Inflammatory macrophage (primary cell): ENCODE measurements at places on chromosomes 5 and 9.
A peak's percentile ranks its signal among the peaks of the same experiment; 100 is the strongest.

DNA sequence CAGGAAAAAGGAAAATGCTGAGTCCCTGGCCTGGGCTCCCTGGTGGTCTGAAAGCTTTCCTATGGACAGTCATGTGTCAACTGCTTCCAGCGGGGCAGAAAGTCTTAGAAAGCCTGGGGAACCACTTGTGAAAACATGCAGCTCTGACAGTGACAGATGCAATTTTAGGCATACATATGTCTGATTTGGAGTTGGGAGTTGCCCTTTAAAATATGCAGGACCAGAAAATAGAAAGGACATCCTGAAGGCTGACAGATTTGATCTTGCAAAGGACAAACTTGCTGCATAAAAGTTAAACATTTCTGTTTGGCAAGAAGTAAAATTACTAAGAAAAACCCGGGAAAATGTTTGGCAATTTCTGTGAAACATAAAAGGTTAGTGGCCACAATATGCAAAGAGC lies 23.8 kb downstream of the GADD45G start:
- no peak for DNase-seq

DNA sequence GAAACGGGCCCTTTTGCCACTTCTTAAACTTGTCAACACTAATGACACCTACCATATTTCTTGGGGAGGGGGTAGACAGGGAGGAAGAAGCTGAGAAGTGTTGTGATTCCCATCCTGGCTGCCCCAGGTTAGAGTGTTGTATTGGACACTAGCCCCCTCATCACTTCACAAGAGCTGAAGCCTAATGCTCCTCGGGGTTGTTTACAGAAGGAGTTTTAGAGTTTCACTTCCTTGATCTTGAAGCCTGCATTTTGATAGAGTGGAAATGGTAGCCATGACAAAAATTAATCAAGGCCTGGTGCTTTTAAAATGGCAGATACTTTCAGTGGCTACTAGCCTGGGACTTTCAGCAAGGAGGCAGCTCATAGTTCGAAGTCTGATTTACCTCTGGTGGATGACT lies 11.0 kb upstream of the FAM120AOS start:
- DNase-seq = peak; percentile 44

- DNase-seq = no peak
These were observed 36.3 kb upstream of the STX17 start for GRCh38 chr9:99870126-99870525.

GRCh38 chr5:16037121-16037845 lies 142.3 kb downstream of the MARCHF11 start:
- DNase-seq = no peak

DNA sequence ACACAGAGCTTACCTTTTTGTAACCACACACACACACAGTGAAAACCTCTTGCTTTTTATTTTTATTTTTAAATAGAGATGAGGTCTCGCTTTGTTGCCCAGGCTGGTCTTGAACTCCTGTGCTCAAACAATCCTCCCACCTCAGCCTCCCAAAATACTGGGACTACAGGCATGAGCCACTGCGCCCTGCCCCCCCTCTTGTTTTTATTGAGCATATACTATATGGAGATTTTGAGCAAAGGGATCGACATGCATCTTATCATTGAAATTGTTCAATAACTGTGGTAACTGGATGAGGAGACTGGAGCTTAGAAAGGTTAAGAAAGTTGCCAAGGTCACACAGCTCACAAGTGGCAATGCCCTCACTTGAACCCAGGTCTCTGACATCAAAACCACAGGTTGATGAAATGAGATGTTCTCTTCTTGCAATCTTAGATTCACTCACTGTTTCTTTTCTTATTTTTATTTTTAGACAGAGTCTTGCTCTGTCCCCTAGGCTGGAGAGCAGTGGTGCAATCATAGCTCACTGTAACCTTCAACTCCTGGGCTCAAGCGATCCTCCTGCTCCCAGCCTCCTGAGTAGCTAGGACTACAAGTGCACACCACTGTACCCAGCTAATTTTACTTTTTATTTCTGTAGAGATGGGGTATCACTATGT lies 26.8 kb upstream of the STXBP1 start:
- peak; percentile 63 for DNase-seq

GRCh38 chr5:176887252-176887849 lies 11.8 kb downstream of the HK3 start:
- DNase-seq = no peak

DNA sequence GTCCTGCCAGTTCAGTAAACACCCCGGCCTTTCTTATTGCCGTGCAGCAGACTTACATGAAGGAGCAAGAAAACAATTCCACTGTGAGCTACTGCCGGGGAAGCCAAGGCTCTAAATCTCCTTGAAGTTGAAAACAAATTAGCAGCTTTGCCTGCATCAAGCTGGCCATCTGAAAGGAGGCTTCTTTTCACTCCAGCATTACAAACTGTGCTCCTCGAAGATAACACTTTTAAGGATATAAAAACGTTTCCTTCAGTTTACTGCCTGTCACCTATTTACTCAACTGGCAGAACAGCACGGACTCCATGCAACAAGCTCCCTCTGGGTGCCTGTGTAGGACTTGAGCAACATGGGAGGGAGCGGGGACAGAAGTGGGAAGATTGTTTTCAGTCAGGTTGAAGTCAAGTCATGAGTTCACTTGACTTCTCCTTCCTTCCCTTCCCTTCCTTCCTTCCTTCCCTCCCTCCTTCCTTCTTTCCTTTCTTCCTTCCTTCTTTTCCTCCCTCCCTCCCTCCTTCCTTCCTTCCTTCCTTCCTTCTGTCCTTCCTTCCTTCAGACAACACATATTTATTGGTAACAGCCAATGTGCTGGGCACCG lies 67.4 kb downstream of the ZNF608 start:
- DNase-seq = no peak

DNA sequence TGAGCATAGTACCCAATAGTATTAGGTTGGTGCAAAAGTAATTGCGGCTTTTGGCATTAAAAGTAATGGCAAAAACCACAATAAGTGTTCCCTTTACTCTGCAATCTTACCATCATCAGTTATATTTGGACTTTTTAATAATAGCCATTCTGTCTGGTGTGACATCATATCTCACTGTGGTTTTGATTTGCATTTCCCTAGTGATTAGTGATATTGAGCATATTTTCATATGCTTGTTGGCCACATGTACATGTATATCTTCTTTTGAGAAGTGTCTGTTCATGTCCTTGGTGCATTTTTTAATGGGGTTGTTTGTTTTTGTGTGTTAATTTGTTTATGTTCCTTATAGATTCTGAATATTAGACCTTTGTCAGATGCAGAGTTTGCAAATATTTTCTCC lies 289.9 kb downstream of the FAM170A start:
- DNase-seq = no peak

GRCh38 chr9:113620377-113621161 lies 157.0 kb downstream of the RGS3 start:
- DNase-seq = no peak

- no peak for DNase-seq
These were observed 397.6 kb downstream of the SPOCK1 start for GRCh38 chr5:137101544-137101943.

- DNase-seq = no peak
These were observed 1.7 kb upstream of the SYNPO start for GRCh38 chr5:150638488-150639376.

DNA sequence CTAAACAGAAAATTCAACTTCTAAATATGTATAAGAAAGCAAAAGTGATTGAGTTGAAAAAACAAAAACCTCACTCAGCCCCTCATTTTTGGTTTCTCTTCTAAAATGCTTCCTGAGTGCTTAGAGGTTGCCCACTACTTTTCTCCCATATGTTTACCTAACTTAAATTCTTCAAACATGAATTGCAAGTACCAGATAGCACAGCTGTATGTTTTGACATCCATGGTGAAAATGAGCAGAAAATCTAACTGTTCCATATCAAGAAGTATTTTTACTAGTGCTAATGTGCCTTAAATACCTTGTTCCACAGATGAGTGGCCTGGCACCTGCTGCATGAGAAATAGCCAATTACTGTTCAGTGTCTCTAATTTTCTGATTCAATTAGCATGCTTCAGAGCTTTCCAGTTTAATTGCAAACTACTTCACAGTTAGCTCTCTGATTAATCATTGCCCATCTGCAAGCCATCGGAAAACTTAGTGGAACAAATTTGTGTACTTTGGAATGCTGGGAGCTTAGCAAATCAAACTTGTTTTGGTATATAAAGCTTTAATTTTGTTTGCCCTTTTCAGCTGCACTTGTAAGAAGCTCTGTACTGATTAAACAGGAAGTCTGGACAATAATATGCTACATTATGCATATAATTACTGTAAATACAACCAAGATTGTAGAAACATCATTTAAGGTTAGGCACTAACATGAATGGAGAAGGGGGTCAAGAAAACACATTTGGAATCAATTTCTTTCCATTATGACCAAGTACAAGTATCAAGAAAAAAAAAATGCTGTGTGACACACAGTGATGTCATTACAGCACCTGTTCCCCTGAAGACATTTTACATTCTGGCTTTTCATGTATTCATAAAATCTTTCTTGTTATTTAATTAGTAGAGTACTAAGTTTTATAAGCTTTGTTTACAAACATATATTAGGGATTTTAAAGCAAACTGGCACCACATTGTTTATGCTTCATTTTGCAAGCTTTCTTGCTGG lies 65.6 kb downstream of the POU5F2 start:
- no peak for DNase-seq

DNA sequence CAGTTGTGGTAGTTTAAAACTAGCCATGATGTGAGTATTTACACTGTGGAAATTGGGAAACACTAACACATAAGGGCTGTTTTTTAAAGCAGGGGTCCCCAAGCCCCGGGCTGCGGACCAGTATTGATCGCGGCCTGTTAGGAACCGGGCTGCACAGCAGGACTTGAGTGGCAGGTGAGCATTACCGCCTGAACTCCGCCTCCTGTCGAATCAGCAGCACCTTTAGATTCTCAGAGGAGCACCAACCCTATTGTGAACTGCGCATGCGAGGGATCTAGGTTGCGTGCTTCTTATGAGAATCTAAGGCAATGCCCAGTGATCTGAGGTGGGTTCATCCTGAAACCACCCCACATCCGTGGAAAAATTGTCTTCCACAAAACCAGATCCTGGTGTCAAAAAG lies 127.8 kb downstream of the PCSK5 start:
- DNase-seq = no peak

GRCh38 chr5:144247131-144247530 lies 76.5 kb downstream of the KCTD16 start:
- no peak for DNase-seq

GRCh38 chr9:72923077-72923476 lies 29.8 kb downstream of the ALDH1A1 start:
- DNase-seq = no peak

GRCh38 chr5:149588936-149589335 lies 7.6 kb downstream of the ARHGEF37 start:
- DNase-seq = peak; percentile 68

DNA sequence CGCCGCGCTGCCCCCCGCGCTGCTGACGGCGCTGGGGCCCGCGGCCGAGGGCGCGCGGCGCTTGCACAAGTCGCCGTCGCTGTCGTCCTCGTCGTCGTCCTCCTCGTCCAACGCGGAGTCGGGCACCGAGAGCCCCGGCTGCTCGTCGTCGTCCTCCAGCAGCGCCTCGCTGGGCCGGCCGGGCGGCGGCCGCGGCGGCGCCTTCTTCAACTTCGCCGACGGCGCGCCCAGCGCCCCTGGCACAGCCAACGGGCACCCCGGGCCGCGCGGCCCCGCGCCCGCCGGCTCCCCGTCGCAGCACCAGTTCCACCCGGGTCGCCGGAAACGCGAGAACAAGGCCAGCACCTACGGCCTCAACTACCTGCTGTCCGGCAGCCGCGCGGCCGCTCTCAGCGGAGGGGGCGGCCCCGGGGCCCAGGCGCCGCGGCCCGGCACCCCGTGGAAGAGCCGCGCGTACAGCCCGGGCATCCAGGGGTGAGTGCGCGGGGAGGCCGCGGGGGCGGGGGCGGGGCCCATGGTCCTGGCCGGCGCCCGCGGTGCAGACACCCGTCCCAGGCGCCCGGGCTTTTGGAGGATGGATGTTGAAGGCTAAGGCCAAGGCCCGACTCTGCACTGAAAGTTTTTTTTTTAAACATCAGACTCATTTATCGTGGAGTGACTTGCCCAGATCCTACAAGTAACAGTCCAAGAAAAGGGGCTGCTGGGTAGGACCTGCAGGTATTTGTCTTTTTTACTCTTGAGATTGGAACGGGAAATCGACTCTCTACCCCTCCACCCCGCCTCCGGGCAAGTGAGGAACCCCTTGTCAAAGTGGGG lies 1.2 kb downstream of the TENT4A start:
- no peak for DNase-seq

- no peak for DNase-seq
These were observed 80.5 kb upstream of the TTC23L start for GRCh38 chr5:34758514-34758913.

DNA sequence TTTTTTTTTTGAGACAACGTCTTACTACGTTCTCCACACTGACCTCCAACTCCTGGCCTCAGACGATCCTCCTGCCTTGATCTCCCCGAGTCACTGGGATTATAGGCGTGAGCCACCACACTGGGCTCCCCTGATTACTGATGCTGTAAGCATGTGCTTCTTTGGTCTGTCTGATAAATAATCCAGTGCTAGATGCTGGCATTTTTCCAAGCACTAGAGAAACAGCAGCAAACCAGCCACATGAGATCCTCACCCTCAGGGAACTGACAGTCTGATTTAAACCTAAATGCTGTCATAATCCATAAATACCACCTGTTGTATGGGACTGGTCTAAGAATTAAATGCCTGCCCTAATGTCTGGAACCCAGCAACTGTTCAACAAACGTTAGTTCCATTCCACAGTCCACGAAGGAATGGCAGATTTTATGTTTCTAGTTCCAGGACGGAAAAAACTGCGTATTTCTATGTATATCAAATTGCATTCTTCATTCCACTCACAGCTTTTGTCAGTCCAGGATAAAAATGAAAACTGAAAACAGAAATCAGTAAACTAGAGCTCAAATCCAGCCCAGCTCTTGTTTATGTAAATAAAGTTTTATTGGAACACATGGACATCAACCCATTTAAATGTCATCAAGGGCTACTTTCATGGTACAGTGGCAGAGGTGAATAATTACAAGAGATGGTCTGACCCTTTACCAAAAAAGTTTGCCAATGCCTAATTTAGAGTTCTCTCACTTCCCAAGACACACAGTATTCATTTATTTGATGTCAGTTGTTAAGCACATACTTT lies 20.1 kb downstream of the SLC35D2 start:
- no peak for DNase-seq

DNA sequence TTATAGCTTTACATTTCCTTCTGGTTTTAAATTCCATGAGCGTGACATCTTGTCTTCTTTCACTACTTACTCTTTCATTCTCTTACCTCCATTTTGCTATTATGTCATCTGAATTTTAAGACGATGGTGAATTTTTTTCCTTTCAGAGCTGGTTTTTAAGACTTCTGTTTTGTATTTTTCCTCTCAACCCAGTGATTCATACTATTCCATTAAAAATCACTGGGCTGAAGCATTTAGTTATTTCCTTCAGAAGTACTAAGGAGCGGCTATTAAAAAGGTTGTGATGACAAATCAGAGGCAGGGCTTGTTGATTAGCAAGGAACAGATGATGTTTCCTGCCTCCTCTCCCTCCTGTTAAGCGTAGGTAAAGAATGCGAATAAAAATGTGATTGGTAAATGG lies 16.5 kb downstream of the AGXT2 start:
- DNase-seq = no peak

GRCh38 chr5:96745844-96746531 lies 61.8 kb downstream of the ERAP1 start:
- no peak for DNase-seq

- no peak for DNase-seq
These were observed 106.9 kb upstream of the PTCH1 start for GRCh38 chr9:95623640-95624039.
